Pancreas (tissue), 10 donors: ENCODE measurements at places on chromosomes 4 and X. TPM values are rescaled to one million over a fixed set of nuclear protein-coding genes. Genes with fewer than 3 reads are reported as not detected.

DNA sequence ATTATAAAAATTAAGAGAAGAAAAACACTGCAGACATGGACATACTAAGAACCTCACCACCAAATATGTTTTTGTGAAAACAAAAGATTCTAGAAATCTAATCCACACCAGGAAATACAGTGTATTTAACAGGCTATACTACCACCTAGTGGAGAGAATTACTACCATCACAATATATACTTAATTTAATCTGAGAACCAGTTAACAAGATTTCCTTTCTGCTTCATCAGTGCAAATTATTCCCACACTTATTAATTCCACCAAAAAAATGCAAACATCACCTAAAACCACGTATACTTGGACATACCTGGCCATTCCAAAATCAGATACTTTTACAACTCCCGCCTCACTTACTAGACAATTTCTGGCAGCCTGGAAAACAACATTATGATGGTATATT is 7.0 kb upstream of the TXK start:
- no peak overlapping the region for H3K4me3 ChIP-seq
- no peaks in the 10 kb centered on the region for H3K36me3 ChIP-seq
- H3K4me1 ChIP-seq, result no peaks in the 10 kb centered on the region
- no peak overlapping the region for H3K27ac ChIP-seq
- H3K27me3 ChIP-seq, result no peaks in the 10 kb centered on the region

DNA sequence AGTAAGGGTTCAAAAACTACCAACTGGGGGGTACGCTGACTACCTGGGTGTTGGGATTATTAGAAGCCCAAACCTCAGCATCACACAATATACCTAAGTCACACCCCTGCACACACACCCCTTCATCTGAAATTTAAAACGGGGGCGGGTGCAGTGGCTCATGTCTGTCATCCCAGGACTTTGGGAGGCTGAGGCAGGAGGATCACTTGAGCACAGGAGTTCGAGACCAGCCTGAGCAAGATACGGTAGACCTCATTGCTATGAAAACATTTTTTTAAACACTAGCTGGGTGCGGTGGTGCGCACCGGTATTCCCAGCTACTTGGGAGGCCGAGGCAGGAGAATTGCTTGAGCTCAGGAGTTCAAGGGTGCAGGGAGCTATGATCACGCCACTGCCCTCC is 331.0 kb downstream of the ASMT start:
- no peak overlapping the region for H3K27ac ChIP-seq
- H3K36me3 ChIP-seq, result no peaks in the 10 kb centered on the region
- H3K4me1 ChIP-seq, result no peaks in the 10 kb centered on the region
- no peak for DNase-seq

DNA sequence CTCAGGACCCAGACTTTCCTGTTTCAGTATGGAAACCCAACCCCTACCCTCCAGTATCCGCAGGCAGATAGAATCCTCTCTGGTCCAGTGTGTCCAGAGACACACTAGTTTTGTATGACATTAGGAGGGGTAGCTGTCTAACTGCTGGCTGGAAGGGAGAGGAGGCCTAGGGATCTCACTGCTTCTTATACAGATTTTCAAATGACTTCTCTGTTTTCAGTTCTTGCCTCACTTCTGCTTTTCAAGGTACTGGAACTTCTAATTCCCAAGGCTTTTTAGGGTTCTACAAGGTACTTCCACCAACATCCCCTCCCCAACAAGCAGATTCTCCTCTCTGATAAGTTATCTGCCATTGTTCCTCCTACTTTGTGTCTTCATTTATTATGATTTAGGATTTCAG is 6.1 kb downstream of the SGCB start:
- H3K4me3 ChIP-seq, result no peak overlapping the region
- no peaks in the 10 kb centered on the region for H3K27me3 ChIP-seq
- no peaks in the 10 kb centered on the region for H3K4me1 ChIP-seq
- no peaks in the 10 kb centered on the region for H3K36me3 ChIP-seq

- no peaks in the 10 kb centered on the region for H3K27me3 ChIP-seq
- no peak overlapping the region for H3K4me3 ChIP-seq
- no peaks in the 10 kb centered on the region for H3K36me3 ChIP-seq
- no peak overlapping the region for H3K27ac ChIP-seq
- H3K4me1 ChIP-seq, result no peaks in the 10 kb centered on the region
These were observed 4.2 kb upstream of the AKAP17A start for GRCh38 chrX:1587161-1587560.

GNL3L gene
- 20.1 TPM for total RNA-seq

DNA sequence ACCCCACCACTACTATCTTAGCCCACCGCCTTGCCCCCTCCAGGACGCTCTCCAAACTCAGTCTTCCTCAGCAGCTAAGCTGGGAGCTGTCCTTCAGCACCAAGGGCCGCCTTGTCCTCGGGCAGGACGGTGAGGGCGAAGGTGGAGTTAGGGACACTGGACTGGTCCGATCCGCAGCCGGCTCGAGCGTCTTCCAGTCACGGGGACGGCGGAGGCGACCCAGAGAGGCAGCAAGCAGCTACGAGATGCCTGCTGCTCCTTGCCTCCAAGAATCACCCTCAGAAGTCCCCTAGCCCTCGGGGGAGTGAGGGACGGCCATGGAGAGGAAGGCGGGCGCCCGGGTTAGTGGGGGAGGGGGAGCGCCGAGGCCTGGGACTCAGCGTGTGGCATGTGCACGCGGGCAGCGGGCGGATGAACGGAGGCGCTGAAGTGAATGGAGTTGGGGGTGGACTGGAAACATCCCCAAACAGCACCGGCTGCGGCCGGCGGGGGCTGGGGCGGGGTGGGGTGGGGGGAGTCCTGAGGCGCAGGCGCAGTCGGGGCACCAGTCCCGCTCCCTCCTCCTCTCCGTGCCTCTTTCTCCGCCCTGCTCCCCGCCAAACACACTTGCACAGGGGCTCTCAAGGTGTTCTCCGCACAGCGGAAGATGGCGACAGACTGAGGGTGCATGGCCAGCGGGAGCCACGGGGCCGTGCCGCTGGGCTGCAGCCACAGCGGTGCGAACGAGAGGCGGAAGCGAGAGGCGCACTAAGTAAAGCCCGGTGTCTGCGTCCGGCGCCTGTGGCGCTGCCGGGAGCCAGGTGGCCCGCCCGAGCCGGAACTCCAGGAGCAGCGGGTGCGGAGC is at the start of gene NALF2:
NALF2 (plus strand) TSS at position 545 of the 844 bp plus-strand sequence. CDS start 957 bp downstream, outside the sequence.
- H3K4me3 ChIP-seq, result peak within 1 kb of the TSS; percentile 31
- no peaks in the 10 kb centered on the region for H3K27me3 ChIP-seq
- H3K36me3 ChIP-seq, result no peaks in the 10 kb centered on the region
- no peak within 1 kb of the TSS for H3K27ac ChIP-seq

DNA sequence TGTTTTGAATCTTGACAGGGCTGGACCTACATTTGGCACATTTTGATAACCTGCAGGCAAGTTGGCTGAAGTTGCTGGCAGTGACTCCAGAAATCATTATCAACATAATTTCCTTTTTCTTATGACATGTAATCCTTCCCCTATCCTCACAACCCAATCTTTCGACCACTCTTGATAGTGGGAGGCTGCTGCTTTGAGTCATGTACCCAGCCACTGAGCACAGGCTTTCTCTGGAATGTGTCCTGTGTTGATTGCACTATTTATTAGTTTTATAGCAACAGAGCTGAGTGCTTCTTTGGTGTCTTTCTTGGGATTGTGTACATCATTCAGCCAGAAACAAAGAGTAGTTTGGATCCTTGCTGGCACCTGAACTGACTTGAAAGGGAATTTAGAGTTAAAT is 183.1 kb upstream of the LEF1 start:
- H3K4me3 ChIP-seq, result no peak overlapping the region
- no peaks in the 10 kb centered on the region for H3K36me3 ChIP-seq
- no peaks in the 10 kb centered on the region for H3K4me1 ChIP-seq
- no peaks in the 10 kb centered on the region for H3K27me3 ChIP-seq
- H3K27ac ChIP-seq, result no peak overlapping the region

- no peaks in the 10 kb centered on the region for H3K36me3 ChIP-seq
- H3K27ac ChIP-seq, result no peak overlapping the region
- no peak overlapping the region for H3K4me3 ChIP-seq
- DNase-seq, result no peak
These were observed 365.5 kb downstream of the KLHL13 start for GRCh38 chrX:117751155-117751554.

- no peaks in the 10 kb centered on the region for H3K36me3 ChIP-seq
- peak; percentile 47 for DNase-seq
- peak overlapping the region; percentile 71 for H3K4me3 ChIP-seq
- H3K4me1 ChIP-seq, result no peaks in the 10 kb centered on the region
- no peaks in the 10 kb centered on the region for H3K27me3 ChIP-seq
These were observed 278 bp downstream of the RELL1 start for GRCh38 chr4:37685823-37686372.

DNA sequence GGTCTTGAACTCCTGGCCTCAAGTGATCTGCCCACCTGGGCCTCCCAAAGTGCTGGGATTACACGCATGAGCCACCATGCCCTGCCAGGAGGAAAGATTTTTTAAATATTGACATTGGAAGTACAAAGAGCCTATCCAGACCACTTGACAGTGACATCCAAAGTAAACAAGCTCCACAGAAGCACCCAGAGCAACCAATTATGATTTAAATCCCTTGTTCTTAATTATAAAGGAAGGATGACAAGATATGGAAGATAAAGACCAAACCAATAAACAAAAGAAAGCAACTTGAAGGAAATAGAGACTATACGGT is 27.7 kb upstream of the RPL34 start:
- H3K4me3 ChIP-seq, result no peak overlapping the region
- no peaks in the 10 kb centered on the region for H3K27me3 ChIP-seq
- H3K4me1 ChIP-seq, result no peaks in the 10 kb centered on the region
- no peak overlapping the region for H3K27ac ChIP-seq

NPY2R gene
- total RNA-seq, result not detected

DNA sequence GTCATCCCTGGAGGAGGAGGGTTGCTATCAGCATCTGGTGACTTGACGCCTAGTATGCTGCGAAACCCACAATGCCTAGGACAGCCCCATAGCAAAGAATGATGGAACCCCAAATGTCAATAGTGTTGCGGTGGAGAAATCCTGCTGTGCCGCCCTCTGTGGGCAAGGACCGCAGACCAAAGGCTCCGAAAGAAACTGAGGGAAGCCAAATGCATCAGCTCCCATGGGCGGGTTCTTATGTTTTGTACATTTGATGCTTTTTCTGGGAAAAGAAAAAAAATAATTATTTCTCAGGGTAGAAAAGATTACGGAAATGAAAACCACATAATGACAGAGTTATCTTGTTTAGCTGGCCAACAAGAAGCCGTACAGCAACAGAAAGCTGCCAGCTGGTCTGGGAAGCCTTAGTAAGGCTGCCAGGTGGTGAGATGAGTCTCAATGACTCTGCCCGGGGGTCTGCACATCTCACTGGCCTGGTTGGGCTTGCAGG is 95.0 kb upstream of the TBL1X start:
- H3K4me1 ChIP-seq, result no peaks in the 10 kb centered on the region
- no peak overlapping the region for H3K4me3 ChIP-seq
- no peak for DNase-seq
- no peak overlapping the region for H3K27ac ChIP-seq
- H3K36me3 ChIP-seq, result no peaks in the 10 kb centered on the region

DNA sequence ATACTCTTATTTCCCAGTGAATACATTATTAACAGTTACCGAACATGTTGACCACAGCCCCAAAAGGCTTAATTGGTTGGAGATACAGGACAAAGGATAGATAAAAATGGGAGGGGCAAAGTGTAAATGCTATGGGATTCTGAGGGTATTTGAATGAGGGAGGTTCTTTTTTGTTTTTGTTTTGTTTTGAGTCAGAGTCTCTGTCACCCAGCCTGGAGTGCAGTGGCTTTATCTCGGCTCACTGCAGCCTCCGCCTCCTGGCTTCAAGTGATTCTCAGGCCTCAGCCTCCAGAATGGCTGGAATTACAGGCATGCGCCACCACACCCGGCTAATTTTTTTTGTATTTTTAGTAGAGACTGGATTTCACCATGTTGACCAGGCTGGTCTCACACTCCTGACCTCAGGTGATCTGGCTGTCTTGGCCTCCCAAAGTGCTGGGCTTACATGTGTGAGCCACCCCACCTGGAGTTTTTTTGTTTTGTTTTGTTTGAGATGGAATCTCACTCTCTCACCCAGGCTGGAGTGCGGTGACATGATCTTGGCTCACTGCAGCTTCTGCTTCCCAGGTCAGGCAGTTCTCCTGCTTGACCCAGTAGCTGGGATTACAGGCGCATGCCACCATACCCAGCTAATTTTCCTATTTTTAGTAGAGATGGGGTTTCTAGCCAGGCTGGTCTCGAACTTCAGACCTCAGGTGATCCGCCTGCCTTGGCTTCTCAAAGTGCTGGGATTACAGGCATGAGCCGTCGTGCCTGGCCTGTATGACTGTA is 9.0 kb downstream of the UBE2K start:
- H3K36me3 ChIP-seq, result peaks cover 3% of the 10 kb centered on the region
- H3K27me3 ChIP-seq, result no peaks in the 10 kb centered on the region
- H3K4me3 ChIP-seq, result no peak overlapping the region
- peaks cover 7% of the 10 kb centered on the region for H3K4me1 ChIP-seq

MAP9 gene
- 5.9 TPM for total RNA-seq
